PC-3 (cell line): ENCODE measurements at places on chromosomes 3 and 15. TPM values are rescaled to one million over a fixed set of nuclear protein-coding genes. Genes with fewer than 3 reads are reported as not detected.

HDC gene
- not detected in 2 replicates for total RNA-seq

- H3K4me1 ChIP-seq: peaks cover 53% of the 10 kb centered on the region
- H3K27ac ChIP-seq: peak overlapping the region; percentile 91
- H3K4me3 ChIP-seq: peak overlapping the region; percentile 68; the same call in 1 of the 2 replicates
- no peaks in the 10 kb centered on the region for H3K36me3 ChIP-seq
- peak; percentile 36 for DNase-seq
- no peaks in the 10 kb centered on the region for H3K27me3 ChIP-seq
Observed at GRCh38 chr15:38074029-38074428, 139.6 kb downstream of the TMCO5A start.

DNA sequence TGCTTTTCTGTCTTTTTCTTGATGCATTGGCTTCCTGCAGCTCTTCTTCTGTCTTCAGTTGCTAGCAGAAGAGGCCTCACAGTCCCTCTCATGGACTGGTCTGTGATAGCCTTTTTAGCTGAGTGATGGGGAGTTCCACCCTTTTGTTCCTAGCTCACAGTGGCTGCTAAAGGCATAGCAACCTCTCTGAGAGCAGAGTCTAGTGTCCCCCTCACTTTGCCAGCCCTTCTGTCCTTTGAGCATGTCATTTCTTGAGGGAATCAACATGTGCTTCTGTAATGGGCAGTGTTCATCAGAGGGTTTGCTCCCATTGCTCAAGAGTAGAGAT lies 44.4 kb downstream of the GAP43 start:
- no peak for DNase-seq
- no peaks in the 10 kb centered on the region for H3K4me1 ChIP-seq
- no peak overlapping the region for H3K27ac ChIP-seq
- H3K4me3 ChIP-seq: no peak overlapping the region
- H3K36me3 ChIP-seq: no peaks in the 10 kb centered on the region

DNA sequence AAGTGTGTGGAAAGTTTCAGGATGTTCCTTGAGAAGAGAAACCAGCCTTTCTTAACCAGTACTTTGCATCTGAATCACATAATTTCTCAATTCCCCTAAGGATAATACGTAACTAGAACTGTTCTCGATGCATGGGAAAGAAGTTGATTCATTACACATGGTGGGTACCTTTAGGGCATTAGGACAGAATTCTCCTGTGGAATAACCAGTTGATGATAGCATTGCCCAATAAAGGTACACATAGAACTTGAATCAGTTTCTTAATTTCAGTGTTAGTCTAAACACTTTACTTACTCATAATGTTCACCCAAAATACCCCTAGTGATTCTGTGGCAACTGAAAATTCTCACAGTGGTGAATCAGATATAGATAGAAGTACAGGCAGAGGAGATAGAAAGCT lies 1030.9 kb downstream of the ROBO1 start:
- no peak overlapping the region for H3K27ac ChIP-seq
- no peaks in the 10 kb centered on the region for H3K4me1 ChIP-seq
- no peaks in the 10 kb centered on the region for H3K27me3 ChIP-seq
- DNase-seq: no peak
- no peak overlapping the region for H3K4me3 ChIP-seq
